Prostate gland (tissue), 2 donors: ENCODE measurements at places on chromosomes 5 and 9. TPM values are rescaled to one million over a fixed set of nuclear protein-coding genes. Genes with fewer than 3 reads are reported as not detected.

DMRTA1 gene
- total RNA-seq, result 1.6 TPM

FOXD4 gene
- 0.46 TPM for total RNA-seq

KIF4B gene
- total RNA-seq, result not detected

CHD1 gene
- 38.5 TPM for total RNA-seq

CCL27 gene
- total RNA-seq, result not detected

MAMDC4 gene
- total RNA-seq, result 17.7 TPM

SLC28A3 gene
- total RNA-seq, result 0.23 TPM

REEP2 gene
- 21.2 TPM for total RNA-seq

IL13 gene
- not detected for total RNA-seq

OSMR gene
- total RNA-seq, result 14.3 TPM

PRSS3 gene
- total RNA-seq, result 0.23 TPM

GPR150 gene
- total RNA-seq, result 3.0 TPM

LMNB1 gene
- 11.5 TPM for total RNA-seq

- no peak for DNase-seq
These were observed 63.9 kb downstream of the TTC39B start for GRCh38 chr9:15243081-15243480.

DNA sequence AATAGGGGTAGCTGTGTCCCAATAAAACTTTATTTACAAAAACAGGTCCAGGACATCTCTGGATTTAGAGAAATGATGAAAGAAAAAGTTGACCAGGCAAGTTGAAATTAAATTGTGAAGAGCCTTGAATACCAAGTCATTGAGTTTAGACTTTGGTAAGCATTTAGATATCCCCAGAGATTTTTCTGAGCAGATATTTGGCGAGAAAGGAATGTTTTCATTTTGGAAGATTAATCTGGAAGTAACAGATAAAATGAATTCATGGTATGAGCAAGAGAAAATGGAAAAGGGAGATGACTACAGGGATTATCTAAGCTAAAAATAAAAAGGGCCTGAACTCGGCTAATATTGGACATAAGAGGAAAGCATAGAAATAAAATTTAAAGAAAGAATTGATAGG, 157.6 kb downstream of the ACTL7B start:
- no peak for DNase-seq

DNA sequence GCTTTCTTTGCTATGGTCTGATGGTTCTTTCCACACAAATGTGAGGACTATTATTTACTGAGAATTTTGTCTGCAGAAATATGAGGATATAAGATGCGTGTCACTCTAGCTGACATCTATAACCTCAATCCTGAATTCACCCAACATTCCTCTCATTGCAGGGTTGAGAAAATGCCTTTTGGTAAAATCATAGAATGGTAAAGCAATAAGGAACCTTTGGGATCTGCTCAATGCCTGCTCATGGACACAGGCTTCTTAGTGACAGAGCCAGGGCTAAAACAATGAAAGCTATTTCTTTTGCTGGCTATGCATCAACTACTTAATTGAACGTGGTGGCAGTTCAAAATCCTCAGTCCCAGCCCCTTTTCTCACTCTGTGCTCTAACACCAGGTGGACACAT, 199.6 kb downstream of the GAS1 start:
- DNase-seq, result no peak

- no peak for DNase-seq
These were observed at the start of gene SHISAL2B for GRCh38 chr5:64690417-64691151. TSS of gene SHISAL2B (plus strand) at chr5:64690503. CDS start at chr5:64690624, 121 bp downstream.

GRCh38 chr9:21902136-21902535, 92.1 kb downstream of the CDKN2A start:
- DNase-seq, result no peak

DNA sequence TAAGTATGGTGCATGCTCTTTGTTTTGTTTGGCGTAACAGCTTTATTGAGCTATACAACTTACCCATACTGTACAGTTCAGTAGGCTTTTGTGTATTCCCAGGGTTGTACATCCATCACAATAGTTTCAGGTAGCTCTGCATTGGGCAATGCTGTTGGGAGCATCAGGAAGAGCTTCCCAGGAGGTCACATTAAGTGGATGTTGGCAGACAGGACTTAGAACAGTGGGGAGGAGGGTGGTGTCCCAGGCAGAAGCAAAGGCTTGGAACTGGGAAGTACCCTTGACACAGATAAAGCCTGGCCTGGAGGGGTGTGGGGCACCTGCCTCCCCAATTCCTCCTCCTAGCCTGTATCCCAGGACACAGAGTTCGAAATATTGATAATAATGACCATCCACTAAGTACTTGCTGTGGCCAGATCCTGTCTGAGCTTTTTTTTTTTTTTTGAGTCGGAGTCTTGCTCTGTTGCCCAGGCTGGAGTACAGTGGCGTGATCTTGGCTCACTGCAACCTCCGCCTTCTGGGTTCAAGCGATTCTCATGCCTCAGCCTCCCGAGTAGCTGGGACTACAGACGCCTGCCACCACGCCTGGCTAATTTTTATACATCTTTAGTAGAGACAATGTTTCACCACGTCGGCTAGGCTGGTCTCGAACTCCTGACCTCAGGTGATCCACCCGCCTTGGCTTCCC, 1.3 kb downstream of the BBLN start:
- DNase-seq, result no peak

DNA sequence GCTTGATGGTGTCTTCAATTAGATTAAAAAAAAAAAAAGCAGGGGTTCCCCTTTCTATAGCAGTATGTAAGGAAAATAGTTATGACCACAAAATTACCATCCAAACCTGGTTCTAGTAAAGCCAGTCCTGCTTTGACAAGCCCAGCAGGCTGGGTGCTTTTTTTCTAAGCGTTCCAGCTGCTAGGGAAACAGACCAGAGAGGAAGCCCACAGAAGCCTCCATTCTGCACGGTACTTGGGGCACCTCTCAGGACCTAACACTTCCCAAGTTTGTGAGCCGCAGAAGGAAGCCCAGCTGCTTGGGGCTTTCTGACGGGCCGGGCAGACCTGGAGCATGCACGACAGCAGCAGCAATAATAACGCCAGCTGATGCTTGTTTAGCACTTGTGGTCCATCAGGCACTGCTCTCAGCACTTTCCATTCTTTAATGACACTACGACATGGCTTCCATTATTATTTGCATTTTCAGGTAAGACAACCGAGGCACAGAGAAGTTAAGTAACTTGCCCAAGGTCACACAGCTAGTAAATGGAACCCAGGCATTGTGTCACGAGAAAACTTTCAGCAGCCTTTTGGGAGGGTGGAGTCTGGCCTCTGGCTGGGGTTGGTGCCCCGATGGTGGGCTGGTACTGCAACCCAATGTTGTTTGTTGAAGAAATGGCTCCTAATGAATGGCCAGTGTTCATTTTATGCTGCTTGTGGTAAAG, 15.4 kb downstream of the LMX1B start:
- no peak for DNase-seq

GRCh38 chr5:177132136-177133095, 1.2 kb upstream of the NSD1 start:
- DNase-seq, result no peak

DNA sequence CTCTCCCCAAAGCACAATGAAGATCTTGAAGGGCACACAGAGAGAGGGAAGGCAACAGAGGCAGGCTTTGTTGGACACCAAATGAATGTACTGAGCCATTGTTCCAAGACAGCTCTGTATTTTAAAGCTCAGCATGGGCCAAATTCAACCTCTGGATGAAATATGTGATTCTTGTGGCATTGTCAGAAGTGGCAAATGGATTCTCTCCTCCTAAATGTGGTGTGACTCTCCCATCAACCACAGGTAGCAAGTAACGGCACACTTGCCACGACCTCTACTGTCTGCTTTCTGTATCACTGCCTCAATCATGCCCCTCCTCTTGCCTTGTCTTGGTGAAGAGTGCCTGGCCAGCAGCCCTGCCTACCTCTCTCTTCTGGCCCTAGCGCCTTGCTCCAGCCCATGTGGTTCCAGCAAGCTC, 6.1 kb upstream of the MOB3B start:
- DNase-seq, result no peak

DNA sequence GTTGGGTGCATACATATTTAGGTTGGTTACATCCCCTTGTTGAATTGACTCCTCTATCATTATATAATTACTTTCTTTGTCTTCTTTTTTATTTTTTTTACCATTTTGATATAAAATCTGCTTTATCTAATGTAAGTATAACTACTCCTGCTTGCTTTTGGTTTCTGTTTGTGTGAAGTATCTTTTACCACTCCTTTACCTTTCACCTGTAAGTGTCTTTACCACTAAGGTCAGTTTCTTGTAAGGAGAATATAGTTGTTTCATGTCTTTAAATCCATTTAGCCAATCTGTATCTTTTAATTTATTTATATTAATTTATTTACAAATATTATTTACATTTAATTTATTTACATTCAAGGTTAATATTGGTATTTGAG, 33.0 kb downstream of the INSL4 start:
- DNase-seq, result no peak

- DNase-seq, result no peak
These were observed 247.6 kb downstream of the TMEM232 start for GRCh38 chr5:110478895-110479294.

DNA sequence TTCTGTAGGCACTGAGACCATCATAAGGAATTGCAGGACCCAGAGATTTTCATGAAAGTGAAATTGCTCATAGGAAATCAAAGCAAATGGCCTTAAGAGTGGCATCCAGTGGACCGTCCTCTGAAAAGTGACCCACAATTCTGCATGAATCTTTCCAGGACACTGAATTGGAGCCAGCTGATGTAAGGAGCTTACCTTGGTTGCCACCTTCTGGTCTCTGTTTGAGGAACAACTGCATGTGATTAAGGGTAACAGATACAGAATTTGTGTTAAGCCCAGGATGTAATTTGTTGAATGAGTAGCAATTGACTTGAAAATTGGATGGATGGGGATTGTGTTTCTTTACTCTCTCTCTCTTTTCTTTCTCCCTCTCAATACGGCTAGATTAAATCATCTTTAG, 49.9 kb upstream of the GAS1 start:
- no peak for DNase-seq

- no peak for DNase-seq
These were observed 51.6 kb upstream of the MAP1B start for GRCh38 chr5:72055636-72056035.

- DNase-seq, result no peak
These were observed 29.7 kb downstream of the MEGF10 start for GRCh38 chr5:127320032-127320965.

DNA sequence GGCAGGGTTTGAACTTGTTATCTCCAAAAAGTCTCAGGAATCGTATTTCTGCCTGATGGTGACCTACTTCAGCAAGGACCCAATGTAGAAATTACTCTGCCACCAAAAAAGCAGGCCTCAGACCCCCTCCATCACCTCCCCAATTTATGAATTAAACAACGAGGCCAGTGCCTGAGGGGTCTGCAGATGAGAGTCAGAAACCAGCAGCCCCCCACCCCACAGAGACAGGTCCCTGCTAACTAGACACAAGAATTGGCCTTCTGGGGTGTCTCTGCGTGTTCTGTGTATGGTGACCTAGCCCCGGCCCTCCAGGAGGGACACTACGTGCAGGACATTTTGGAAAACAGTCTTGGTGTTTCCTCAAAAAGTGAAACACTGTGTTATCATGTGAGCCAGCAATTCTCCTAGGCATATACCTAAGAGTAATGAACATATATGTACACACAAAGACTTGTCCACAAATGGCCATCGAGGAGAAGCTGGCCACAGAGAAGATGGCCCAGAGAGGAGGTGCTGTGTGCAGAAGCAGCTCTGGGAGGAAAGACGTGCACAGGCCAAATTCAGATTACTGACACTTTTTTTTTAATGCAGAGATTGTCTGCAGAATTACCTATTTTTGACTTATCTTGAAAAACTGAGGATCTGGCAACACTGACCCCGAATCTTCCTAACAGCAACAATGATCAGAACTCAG, 93.8 kb downstream of the ADAMTS2 start:
- DNase-seq, result no peak

- no peak for DNase-seq
These were observed 18.5 kb upstream of the GNE start for GRCh38 chr9:36276781-36277181.

GRCh38 chr5:93331241-93331640, 249.8 kb downstream of the NR2F1-AS1 start:
- DNase-seq, result no peak

GRCh38 chr9:109597496-109597895, 99.4 kb upstream of the PTPN3 start:
- no peak for DNase-seq

DNA sequence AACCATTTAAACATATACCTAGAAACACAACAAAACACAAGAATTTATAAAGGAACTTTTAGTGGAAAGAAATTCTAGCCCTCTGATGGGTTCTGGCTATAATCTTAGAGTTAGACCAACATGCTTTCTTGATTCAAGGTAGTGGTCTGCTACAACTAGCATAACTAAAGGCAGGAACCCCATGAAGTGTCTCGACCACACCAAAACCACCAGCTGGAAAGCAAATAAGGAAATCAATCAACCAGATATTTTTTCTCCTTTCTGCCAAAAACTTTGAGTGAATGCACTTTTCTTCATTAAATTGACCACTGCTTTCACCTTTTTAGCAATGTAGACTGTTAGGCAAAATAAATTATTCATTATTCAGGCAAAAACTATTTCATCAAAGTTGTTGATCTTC, 346.4 kb downstream of the EBF1 start:
- no peak for DNase-seq

DNA sequence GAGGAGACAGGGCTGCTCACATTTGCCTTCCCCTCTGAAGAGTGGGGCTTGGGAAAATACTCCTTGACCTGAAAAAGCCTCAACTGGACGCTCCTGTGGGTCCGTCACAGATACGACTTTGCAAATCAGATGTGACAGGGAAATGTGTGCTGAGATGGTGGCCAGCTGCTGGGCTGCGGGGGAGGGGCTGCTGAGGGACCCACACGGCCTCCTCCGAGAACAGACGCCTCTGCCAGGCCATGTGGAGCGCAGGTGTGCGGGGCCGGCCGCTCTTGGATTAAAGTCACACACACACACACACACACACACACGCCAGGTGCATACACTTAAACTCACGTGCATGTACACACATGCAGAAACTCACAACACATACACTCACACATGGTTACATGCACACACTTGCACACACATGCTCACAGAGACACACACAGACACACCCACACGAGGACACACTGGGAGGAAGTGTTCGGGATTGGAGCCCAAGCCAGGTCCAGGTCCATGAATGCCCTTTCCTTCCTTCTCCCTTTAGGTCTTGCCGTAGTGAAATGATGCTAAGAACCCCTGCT, 167.4 kb downstream of the GAPVD1 start:
- DNase-seq, result no peak

DNA sequence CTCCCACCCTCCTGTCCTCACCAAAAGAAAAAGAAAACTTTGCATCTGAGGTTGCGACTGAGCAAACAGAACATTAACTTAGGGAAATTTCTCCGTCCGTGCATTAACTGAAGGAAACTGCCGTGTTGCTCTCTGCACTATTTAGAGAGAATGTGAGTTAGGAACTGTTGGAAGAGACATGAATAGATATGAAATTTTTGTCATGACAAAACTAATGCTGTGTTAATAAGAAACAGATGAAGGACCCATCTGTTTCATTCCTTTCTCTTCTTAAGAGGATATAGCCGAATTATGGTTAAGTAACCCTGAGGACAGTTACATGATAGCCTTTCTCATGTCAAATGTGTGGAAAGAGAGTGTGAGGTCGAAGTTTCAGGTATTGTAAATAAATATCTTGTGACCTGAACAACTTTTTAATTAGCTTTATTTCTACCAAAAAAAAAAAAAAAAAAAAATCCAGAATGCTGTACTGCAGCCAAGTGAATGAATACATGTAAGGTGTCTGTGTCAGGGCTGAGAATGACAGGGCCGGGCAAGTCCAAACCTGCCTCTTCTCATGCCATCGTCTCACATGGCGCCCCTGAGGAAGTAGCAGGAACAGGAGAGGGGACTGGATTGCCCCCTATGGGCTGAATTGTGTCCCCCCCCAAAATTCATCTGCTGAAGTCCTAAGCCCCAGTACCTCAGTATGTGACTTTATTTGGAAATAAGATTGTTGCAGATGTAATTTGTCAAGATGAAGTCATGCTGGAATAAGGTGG, 35.6 kb upstream of the ANKRD33B start:
- DNase-seq, result no peak
